GM10248 (cell line): ENCODE measurements at places on chromosomes 11 and 22.

DNA sequence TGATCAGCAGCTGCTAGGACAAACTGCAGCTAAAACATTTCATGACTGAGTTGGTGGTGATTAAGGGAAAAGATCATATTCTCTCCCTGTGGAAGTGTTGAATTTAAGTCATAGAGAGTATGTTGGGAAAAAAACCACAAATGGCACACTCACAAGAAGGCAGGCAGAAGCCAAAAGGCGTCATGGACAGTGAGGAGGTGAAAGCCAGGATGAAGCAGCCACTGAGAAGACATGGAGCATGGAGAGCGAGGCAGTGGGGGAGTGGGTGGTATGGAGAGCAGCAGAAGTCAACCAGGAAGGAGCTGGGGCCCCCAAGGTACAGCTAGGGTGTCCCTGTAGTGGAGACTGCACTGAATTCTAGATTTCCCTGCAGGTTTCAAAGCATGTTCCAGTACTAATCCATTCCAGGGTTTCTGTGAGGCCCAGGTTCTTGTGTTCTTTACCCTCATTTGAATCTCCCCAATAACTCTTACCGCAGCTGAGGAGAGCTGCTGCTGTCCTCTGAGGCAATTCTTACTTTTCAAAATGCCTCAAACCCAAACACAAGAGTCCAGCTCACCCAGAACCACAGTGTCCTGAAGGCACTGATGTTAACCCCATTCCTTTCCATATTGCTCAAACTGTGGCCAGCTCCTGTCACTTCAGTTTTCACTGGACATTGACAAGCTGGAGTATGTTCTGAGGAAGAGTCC lies 191.8 kb upstream of the E2F8 start:
- no peak for DNase-seq

GRCh38 chr11:73972187-73972586 lies 10.5 kb downstream of the UCP2 start:
- no peak for DNase-seq

GRCh38 chr22:31639436-31640039 lies 22.5 kb downstream of the PISD start:
- peak; percentile 28 for DNase-seq

- DNase-seq: no peak
Observed at GRCh38 chr11:111350811-111351210, 28.3 kb downstream of the POU2AF1 start.

- DNase-seq: no peak
Observed at GRCh38 chr22:47445716-47446290, 683.4 kb downstream of the TBC1D22A start.

- no peak for DNase-seq
Observed at GRCh38 chr11:9095421-9095820, 4.0 kb upstream of the SCUBE2 start.

DNA sequence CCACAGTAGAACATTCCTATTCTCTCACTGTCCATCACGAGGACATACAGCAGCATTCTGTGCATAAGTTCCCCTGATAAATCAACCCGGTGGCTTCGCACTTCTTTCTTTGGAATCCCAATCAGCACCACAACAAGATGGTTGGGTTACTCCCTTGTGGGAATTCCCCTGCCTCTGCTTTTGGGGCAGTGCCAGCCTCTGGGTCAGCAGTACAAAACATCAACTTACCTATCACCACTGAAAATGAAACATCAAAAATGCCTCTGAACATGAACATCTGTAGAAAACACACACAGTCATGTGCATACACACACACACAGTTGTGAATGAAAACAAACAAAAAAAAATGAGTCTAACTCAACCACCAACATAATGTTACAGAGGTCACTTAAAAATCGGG lies 79.3 kb downstream of the KCNA4 start:
- DNase-seq: no peak

DNA sequence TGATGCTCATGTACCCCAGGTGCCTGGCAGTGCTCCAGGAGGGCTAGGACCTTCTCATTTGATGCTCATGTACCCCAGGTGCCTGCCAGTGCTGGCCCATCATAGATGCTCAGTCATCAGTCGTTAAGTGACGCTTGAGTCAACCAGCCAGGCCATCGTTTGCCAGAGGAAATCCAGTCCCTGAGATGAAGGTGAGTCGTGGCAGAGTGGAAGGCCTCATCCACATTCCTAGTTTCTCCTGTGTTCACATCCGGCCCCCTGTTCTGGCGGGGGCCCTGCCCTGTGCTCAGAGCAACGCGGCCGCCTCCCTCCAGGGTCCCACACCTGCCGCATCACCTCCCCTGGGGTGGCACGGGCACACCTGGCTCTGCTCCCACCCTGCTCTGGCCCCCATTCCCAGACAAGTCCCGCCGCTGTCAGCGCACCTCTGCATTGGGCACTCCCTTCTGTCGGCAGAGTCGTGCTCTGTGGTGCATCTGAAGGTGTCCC lies 279.9 kb downstream of the BRD1 start:
- no peak for DNase-seq

GRCh38 chr22:19336133-19337075 lies 44.9 kb upstream of the CLTCL1 start:
- DNase-seq: no peak

DNA sequence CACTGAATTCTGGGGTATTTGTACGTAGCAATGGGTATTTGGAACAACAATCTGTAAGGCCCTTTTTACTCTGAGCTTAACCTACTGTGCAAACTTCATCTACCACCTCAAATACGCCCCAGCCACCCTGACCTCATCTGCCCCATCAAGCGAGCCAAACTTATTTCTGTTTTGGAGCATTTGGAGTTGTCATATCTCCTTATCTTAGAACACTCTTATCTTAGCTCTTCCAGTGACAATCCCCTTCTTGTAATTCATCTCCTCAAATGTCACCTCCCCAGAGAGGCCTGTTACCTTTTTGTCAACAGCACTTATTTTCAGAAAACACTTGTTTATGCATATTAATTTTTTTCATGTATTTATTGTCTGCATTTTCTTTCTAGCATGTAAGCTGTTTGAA lies 4.7 kb upstream of the MSANTD2 start:
- DNase-seq: no peak

- DNase-seq: no peak
Observed at GRCh38 chr11:127651888-127652221, 651.3 kb upstream of the KIRREL3 start.

DNA sequence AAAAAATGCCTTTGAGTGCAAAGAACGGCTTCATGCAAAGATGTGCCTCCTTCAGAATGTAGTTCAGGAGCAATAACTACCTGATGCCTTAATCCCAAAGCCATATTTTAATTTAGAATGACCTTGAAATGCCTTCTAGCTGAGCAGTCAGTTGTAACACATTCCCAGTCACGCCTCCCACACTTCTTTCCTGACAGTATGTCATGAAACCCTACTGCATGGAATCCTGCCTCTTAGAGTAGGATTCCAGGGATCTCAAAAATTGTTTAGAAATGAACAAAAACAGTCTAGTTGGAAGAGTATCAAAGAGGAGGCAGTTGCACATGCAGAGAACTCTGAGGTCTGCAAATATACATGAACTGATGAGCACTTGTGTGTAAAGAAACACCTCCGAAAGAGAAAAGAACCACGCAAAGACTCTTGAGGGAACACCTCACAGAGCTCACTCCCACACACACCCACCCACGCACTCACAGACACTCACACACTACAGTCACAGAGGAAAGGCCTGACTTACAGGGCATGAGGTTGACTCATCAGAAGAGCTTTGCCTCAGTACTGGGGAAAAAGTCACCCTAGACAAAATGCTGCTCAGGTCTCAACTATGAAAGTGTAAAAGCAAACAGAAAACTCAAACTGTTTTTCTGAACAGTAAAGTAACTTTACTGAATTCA lies 77.4 kb downstream of the GGTLC2 start:
- peak; percentile 38 for DNase-seq

DNA sequence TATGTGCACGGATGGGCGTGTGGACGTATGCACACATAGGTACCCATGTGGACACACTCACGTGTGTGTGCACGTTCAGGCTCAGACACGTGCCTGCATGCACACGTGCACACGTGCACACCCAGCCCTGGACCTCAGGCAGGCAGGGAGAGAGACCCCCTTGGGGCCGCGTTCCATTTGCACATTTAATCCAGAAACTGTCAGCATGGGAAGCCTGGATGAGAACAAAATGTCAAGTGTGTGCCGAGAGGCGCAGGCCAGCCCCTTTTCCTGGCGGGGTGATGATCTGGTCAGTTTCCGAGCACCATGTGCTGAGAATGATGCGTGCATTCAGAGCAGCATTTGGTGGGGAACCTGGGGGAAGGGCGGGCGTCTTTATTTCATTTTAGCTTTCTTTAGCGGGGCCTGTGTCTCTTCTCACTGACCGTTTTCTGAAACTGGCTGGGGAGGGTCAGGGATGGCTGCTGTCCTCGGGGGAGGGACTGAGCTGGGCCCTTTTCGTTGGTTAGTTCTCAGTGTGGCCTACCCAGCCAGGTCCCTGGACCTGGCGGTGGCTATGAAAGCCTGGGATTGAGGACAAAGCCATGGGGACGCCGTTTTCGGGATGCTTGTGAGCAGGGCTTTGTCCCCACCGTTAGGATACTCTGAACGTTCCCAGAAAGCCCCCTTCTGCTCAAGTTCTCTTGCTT lies 96.3 kb downstream of the KCNQ1 start:
- DNase-seq: no peak

- DNase-seq: no peak
Observed at GRCh38 chr11:66848671-66849500, 5.6 kb downstream of the RCE1 start.

GRCh38 chr22:25818541-25818940 lies 76.6 kb downstream of the MYO18B start:
- DNase-seq: no peak

DNA sequence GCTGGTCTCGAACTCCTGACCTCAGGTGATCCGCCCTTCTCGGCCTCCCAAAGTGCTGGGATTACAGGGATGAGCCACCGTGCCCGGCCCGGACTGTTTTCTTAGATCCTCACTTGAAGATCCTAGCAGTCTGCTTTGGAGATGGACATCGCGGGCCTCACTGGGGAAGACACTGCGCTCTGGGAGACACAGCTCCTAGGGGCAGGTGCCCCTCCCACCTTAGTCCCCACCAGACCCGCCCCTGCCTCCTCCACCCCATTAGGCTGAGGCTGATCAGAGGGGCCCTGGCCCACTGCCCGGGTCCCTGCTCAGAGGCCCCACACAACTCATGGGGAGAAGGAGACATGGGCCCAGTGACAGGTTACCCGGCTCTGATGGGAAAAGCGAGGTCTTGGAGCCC lies 11.3 kb upstream of the LTO1 start:
- no peak for DNase-seq

DNA sequence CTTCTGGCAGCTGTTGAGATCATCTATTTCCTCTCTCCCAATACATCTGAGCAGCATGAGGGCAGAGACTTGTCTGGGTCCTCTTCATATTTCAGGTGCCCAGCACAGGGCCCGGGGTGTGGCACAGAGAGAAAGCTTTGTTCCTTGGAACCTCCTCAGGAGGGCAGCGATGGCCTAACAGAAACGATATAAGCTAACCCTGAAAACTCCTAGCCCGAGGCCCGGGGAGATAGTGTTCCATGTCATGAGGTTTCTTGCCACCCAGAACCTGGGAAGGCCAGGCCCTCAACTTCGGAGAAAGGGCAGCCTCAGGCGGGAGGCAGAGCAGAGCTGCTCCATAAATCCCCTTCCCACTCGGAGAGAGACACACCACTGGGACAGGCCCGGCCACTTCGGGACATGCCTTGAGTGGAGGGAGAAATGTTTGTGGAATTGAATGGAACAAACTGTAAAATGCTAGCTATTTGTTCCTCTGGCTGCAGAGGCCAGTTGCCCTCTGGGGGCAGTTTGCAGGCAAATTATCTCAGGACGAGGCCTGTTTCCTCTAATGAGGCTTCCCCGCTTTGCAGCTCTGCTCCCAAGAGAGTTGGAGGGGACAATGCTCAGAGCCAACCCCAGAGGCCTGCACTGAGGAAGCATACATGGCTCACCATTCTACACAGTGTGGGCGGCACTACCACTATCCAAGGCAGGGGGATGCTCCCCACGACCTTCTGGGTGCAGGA lies 11.6 kb downstream of the ARRB1 start:
- no peak for DNase-seq

GRCh38 chr22:28714043-28714628 lies 27.5 kb downstream of the CHEK2 start:
- no peak for DNase-seq

DNA sequence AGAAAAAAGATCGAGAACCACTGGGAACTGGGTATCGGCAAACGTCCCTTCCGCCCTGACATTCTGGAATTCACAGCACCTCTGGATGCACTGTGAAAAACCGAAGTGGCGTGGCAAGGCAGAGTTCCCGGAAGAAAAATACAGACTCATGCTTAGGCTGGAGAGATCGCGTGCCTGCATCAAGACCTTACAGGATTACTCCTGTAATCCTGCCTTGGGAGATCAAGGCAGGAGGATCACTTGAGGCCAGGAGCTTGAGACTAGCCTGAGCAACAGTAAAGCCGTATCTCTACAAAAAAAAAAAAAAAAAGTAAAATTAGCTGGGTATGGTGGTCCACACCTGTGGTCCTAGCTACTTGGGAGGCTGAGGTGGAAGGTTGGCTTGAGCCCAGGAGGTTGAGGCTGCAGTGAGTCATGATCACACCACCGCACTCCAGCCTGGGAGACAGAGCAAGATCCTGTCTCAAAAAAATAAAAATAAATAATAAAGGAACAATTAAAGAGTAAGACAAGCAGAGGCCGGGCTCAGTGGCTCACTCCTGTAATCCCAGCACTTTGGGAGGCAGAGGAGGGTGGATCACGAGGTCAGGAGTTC lies 19.9 kb upstream of the TEF start:
- DNase-seq: no peak

GRCh38 chr11:74268456-74268855 lies 43.0 kb downstream of the P4HA3 start:
- no peak for DNase-seq

DNA sequence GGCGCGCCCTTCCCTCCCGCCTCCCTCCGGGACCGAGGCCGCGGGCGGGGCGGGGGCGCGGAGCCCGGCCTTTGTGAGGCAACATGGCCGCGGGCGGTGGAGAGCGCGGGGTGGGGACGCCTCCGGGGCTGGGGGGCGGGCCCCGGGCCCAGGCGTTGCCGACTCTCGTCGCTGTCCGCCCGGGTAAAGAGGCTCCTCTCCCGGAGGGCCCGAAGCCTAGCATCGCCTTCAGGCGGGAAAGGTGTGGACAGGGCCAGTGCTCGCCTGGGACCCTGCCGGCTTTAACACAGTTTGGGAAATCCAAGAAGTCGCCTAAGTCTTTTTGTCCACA lies 369 bp downstream of the DGCR8 start:
- DNase-seq: peak; percentile 87

DNA sequence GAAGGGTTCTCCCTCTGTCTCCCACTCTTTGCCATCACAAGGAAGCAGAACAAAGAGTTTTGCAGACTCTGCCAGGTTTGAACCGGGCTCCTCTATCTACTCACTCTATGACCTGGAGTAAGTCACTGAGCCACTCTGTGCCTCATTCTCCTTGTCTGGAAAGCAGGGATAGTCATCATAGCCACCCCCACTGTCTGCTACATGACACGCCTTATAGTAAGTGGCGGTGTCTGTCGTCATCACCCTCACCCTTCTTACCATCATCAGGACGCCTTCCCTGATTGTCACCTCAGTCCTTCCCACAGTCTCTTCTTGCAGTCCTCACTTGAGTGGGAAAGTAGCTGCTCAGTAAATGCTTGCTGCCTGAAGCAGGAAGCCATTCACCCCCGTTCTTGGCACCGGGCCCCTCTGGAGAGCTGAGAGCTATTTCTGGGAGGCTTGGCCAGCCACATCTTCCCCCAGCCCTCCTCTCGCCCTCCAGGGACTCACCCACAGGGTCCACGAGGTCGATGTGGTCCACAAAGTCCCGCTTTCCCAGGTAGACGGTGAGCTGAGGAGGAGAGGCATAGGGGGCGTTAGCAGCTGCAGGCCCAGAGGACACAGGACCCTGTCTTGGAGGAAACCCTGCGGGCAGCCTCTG lies 46.4 kb downstream of the TPBGL start:
- no peak for DNase-seq

GRCh38 chr22:33756508-33756949 lies 163.7 kb downstream of the LARGE1 start:
- no peak for DNase-seq
